ENCODE measurements at places on chromosomes 13 and 19.

- DNase-seq, result no peak
Measured at GRCh38 chr19:2341982-2342381, 13.5 kb downstream of the SPPL2B start.

GRCh38 chr19:3129112-3129511 lies 6.7 kb upstream of the GNA15 start:
- peak; percentile 71 for DNase-seq

DNA sequence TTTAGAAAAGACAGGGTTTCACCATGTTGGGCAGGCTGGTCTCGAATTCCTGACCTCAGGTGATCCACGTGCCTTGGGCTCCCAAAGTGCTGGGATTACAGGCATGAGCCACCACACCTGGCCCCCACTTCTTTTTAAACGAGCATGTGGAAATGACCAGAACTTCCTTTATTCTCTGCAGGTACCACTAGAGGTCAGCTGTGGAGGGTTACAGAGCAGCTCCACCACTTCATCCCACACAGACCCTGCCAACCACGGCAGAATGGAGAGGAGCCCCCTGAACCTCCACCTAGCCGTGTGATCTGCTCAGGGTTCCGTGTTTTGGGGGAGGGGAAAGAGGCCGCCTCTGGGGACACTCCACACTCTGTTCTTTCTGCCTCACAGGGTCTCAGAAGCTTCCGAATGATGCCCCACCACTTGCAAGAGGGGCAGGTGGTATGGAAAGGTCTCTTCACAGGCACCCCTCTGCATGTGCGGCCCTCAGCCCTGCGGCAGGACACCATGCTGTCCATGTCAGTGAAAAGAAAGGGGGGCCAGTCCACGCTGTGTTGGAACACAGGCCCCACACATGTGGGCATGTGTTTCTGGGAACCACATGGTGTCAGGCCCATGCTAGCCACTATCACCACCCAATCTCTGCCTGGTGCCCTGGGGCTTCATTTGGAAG lies 465.0 kb downstream of the TSHZ3 start:
- no peak for DNase-seq

DNA sequence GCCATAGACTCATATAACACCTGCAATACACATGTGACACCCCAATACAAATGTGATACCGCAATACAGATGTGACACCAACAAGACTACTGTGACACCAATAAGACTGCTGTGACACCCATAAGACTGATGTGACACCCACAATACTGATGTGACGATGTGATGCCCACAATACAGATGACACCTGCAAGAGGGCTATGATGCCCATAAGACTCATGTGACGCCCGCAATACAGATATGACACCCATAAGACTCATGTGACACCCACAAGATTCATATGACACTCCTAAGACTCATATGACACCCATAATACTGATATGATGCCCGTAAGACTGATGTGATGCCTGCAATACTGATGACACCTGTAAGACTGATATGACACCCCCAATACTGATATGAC lies 113.0 kb downstream of the MRPL57 start:
- DNase-seq, result no peak

DNA sequence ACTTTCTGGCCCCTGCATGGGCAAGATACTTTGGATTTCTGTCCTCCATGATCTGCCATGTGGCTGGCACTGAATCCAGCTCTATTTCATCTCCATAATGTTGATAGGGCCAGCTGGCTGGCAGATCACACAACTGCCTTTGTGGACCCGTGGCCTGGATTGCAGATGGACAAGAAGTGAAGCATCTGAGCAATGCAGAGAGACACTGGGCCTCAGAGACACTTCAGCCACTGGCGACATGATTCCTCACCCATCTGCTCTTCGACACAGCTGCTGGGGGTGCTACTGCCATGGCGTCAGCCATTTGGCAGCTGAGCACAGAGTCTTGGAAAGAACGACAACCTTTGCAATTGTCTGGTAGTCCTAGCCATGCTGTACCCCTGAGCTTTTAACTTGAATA lies 79.5 kb upstream of the MYO16 start:
- DNase-seq, result no peak

DNA sequence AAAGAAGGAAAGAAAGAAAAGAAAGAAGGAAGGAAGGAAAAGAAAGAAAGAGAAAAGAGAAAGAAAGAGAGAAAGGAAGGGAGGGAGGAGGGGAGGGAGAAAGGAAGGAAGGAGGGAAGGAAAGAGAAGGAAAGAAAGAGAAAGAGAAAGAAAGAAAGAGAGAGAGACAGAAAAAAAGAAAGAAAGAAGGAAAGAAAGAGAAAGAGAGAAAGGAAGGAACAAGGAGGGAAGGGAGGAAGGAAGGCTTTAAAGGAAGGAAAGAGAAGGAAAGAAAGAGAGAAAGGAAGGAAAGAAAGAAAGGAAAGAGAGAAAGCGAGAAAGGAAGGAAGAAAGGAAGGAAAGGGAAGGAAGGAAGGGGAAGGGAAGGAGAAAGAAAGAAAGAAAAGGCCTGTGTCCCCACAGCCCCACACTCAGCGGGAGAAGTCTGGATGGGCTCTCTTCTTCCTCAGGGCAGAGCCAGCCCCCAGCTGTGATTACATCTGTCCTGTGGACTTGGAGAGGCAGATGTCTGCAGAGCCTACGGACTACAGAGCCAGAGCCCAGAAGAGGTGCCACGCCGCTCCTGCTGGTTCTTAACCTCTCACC lies 9.6 kb downstream of the PTPRH start:
- DNase-seq, result no peak

GRCh38 chr19:42074513-42075363 lies 1.2 kb upstream of the ZNF574 start:
- no peak for DNase-seq

GRCh38 chr13:112716841-112717520 lies 27.1 kb downstream of the ATP11A start:
- DNase-seq, result no peak

GRCh38 chr19:41144403-41144802 lies 30.2 kb downstream of the CYP2F1 start:
- DNase-seq, result peak; percentile 84

GRCh38 chr13:109906976-109907375 lies 120.6 kb upstream of the IRS2 start:
- DNase-seq, result no peak

DNA sequence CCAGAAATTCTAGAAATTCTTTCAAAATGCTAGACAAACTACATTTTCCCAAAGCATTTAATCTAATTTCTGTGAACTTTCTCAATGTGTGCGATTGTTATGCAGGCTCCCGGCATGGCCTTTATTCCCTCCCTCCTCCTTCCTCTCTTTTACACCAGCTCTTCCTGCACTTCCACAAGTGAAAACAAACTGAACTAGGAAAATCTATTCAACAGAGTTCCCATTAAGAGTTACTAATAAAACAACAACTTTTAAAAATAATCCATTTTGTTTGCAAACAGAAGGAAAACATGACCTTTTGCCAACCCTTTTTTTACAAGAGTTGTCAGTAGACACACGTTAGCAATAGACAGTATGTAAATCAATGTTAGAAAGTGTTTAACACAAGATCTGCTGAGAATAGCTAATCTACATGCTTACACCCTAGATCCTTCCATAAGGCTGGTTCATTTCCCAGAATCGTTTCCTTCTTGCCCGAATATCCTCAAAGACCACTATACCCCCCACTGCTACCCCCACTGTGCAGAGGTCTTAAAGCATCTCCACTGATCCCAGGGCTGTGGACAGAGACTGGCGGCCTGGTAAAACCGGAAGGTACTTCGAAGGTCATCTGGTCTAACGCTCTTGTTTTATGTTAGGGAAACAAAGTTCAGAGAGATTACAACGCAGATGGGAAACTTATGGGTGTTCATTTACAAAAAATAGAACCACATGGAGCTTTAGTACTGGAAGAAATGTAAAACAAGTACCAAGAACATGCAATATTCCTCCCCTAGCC lies 98.0 kb downstream of the FOXO1 start:
- DNase-seq, result no peak

DNA sequence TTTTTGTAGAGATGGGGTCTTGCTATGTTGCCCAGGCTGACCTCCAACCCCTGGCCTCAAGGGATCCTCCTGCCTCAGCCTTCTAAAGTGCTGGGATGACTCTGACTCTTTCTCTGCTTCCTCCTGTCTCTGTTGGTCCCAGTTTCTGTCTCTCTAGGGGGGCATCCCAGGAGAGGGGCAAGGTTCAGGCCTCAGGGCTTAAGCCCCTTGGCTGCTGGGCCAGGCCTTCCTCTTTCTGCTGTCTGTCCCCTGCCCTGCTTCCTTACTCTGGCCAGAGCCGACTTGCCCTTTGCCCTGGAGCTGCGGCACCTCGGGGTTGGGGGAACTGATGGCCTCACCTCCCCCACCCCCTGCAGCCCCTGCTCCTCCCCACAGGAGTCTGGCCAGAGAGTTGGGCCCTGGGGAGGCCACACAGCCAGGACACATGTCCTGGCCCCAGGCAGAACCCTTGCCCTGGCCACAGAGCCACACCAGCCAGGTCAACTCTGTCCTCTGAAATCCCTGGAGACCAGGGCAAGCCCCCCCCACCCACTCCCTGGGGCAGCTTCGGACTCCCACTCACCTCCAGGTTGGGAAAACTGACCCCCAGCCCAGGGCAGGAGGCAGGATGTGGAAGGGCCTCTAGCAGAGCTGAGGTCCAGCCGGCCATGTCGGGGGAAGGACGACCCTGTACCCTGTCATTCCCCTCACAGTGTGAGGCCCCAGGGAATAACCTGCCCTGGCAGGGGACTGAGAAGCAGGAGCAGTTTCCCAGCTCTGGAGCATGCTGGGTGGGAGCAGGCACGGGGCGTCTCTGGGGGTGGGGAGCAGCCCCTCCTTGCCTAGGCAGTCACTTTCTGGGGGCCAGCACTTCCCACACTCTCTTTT lies 23.7 kb downstream of the CEBPA start:
- no peak for DNase-seq

GRCh38 chr13:21913010-21913409 lies 242.1 kb downstream of the FGF9 start:
- DNase-seq, result no peak

- peak; percentile 34 for DNase-seq
Measured at GRCh38 chr13:31166591-31166990, 4.9 kb upstream of the HSPH1 start.

DNA sequence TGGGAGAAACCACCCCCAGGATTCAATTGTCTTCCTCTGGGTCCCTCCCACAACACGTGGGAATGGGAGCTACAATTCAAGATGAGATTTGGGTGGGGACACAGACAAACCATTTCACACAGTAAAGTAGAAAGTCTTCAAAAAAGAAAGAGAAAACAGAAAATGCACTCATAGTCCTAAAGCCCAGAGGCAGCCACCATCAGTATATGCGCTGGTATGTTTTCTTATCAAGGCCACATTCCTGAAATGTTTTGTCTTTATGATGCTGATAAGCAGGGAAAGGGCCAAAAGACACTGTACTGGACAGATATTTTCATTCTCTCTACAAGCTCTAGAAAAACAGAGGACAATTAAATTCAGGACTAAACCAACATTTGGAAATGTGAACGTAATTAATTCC lies 375.8 kb upstream of the TSHZ3 start:
- DNase-seq, result no peak

- DNase-seq, result no peak
Measured at GRCh38 chr19:10701955-10702525, 801 bp downstream of the QTRT1 start.

DNA sequence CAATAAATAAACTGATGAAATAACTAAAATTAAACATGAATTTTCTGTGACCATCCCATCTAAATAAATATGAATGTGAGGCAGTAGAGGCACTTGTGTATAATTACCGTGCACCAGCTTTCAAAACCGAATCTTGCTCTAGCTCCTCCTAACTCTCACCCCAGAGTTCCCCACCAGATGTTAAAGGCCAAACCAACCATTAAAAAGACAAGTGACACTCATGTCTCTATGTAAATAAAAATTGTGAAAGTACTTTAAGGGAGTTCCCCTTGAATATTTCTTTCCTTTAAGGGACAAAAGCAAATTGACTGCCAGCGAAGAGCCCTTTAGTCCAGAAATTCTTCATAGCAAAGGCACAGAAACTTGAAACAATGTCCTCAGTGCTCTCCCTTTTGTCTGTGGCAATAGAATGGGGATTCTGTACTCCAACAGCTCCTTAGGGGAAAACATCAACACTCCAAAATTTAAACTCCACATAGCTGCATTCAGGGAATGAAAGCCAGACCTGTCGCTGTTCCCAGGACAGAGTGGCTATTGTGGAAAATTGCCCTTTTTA lies 101.7 kb upstream of the SOX21 start:
- no peak for DNase-seq

GRCh38 chr19:29675120-29675649 lies 9.9 kb downstream of the PLEKHF1 start:
- DNase-seq, result no peak

DNA sequence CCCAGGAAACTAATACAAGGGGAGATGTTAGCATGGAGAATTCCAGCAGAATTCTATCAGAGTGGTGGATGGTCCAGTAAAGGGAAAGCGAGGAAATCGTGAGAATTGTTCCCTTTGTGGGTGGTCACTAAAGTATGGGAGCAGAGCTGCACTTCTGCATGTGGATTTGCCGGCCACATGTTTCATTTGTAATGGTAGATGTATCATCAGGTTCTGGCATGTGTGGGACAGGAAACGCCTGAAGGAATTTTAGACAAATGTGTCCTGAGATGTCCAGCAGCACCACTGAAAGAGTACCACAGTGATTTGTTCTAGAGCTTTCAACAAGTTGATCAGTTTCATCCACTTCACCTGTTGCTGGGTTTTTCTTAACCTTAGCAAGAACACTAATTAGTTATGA lies 308.4 kb downstream of the SHISA2 start:
- DNase-seq, result peak; percentile 9

DNA sequence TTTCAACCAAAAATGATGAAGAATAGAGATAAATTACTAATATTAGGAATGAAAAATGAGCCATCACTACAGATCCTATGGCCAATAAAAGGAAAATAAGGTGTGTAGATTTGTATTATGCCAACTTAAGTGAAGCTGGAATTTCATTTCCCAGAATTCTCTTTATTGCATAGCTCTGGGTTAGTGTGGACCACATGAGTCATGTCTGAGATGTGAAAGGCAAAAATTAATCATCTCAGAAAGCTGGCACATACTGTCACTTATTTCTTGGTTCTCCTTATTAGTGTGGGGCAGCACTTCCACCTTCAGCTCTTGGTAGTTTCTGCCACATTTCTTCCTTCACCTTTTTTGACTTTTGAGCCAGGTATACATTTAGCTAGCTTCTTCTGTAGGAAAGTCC lies 82.6 kb downstream of the KATNAL1 start:
- peak; percentile 67 for DNase-seq

GRCh38 chr13:111485491-111486250 lies 165.2 kb downstream of the TEX29 start:
- no peak for DNase-seq

DNA sequence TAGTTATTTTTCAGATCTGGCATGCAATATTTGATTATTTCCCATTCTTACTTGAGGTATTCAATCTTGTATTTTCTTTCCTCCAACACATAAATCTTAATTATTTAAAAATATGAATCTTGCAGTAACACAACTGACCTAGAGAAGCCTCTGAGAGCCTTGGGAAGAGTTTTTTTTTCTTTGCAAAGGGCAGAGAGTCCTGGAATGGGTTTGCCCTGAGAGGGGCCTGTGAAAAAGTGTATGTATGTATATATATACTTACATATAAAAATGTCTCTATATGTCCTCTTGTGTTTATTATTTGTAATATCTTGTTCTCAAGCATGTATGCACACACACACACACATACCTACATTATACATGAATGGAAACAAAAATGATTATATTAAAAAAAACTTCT lies 801.2 kb upstream of the SLITRK1 start:
- no peak for DNase-seq

GRCh38 chr13:35469806-35470525 lies 6.5 kb downstream of the MAB21L1 start:
- DNase-seq, result no peak

Data from MCF 10A (cell line).